ENCODE measurements at places on chromosomes 5 and 9. TPM values are rescaled to one million over a fixed set of nuclear protein-coding genes. Genes with fewer than 3 reads are reported as not detected.

MTREX gene
- total RNA-seq, result 85.1 TPM

SLC6A18 gene
- not detected for total RNA-seq

CCDC180 gene
- total RNA-seq, result 7.3 TPM

TEX48 gene
- not detected for total RNA-seq

MARVELD2 gene
- 0.52 TPM for total RNA-seq

STOM gene
- 76.7 TPM for total RNA-seq

PDE6A gene
- not detected for total RNA-seq

FGFR4 gene
- total RNA-seq, result 51.1 TPM

GADD45G gene
- total RNA-seq, result 2.1 TPM

ZBTB26 gene
- total RNA-seq, result 3.7 TPM

ANKRD31 gene
- under 0.01 TPM for total RNA-seq

RXRA gene
- 11.5 TPM for total RNA-seq

SFXN1 gene
- 15.7 TPM for total RNA-seq

MELK gene
- total RNA-seq, result 6.3 TPM

MAMDC2 gene
- total RNA-seq, result 11.0 TPM

CCL21 gene
- total RNA-seq, result 15.7 TPM

PCDHB16 gene
- 1.6 TPM for total RNA-seq

PCDHB9 gene
- total RNA-seq, result 1.0 TPM
